ENCODE measurements at places on chromosomes 13 and 19.

DNA sequence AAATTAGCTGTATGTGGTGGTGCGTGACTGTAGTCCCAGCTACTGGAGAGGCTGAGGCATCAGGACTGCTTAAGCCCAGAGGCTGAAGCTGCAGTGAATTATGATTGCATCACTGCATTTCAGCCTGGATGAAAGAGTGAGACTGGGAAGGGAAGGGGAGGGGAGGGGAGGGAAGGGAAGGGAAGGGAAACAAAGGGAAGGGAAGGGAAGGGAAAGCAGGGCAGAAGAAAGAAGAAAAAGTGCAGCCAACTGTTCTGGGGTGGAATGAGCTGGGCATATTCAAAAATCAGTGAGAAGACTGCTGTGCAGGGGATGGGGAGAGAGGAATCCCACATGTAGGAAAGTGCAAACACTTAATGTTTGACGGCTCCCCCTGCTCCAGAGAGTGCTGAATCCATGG is 905.5 kb downstream of the UQCRFS1 start:
- no peak for DNase-seq

DNA sequence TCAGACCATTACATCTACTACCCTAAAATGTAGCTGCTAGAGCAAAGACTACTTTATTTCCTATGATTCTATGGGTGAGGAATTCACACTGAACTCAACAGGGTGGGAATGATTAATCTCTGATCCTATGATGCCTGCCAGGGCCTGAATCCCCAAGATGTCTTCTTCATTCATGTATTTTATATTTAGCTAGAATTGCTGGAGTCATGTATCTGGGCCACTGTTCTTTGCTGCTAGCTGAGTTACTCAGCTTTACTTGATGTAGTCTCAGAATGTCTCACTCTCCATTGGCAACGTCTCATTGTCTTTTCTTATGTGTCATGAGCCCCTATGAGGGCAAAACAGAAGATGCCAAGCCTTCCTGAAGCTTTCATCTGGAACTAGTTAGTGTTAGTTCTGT is 21.1 kb downstream of the ZNF582 start:
- peak; percentile 42 for DNase-seq

- no peak for DNase-seq
Observed at GRCh38 chr19:14848822-14849221, at the start of gene OR7A10. OR7A10 (minus strand) TSS chr19:14848922; CDS start chr19:14841877, 7,045 bp downstream.

- DNase-seq: no peak
Observed at GRCh38 chr19:16127776-16128371, 15.6 kb upstream of the HSH2D start.

- no peak for DNase-seq
Observed at GRCh38 chr19:38941979-38942378, 11.2 kb downstream of the MRPS12 start.

DNA sequence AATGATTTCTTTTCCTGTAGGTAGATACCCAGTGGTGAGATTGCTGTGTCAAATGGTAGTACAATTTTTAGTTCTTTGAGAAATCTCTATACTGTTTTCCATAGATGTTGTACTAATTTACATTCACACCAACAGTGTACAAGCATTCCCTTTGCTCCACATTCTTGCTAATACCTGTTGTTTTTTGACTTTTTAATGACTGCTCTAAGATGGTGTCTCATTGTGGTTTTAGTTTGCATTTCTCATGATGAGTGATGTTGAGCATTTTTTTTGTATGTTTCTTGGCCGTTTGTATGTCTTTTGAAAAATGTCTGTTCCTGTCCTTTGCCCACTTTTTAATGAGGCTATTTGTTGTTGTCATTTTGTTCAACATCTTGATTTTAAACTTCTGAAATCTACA is 103.3 kb downstream of the DGKH start:
- DNase-seq: no peak

- peak; percentile 30 for DNase-seq
Observed at GRCh38 chr19:14073925-14074838, 1.6 kb downstream of the MISP3 start.

- no peak for DNase-seq
Observed at GRCh38 chr19:32349051-32349450, 3.6 kb downstream of the ZNF507 start.

GRCh38 chr13:27667946-27668345 is 46.3 kb downstream of the POLR1D start:
- no peak for DNase-seq

- peak; percentile 35 for DNase-seq
Observed at GRCh38 chr19:54390942-54391577, 24.2 kb upstream of the TTYH1 start.

DNA sequence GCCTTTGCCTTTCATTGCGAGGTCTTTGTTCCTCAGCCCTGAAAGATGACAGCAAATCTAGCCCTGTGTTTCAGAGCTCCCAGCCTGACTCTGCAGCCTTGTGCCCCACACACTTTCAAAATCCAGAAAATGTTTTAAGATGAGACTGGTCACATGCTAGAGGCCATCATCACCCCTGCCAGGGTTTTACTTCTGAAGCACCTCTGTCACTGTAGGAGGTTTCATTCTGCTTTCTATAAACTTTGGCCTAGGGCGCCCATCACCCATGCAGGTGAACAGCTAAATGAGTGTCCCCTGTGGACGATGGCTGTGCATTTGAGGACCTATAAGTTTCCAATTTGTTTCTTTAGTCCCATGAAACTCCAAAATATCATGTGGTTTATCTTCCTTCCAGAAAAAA is 574.2 kb downstream of the MYO16 start:
- DNase-seq: no peak

DNA sequence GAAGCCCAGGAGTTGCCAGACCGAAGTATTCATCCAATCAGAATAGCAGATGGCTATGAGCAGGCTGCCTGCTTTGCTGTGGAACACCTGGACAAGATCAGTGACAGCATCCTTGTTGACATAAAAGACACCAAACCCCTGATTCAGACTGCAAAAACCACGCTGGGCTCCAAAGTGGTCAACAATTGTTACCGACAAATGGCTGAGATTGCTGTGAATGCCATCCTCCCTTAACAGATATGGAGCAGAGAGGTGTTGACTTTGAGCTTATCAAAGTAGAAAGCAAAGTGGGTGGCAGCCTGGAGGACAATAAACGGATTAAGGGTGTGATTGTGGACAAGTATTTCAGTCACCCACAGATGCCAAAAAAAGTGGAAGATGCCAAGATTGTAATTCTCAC is 250.3 kb upstream of the OBI1 start:
- no peak for DNase-seq

GRCh38 chr19:36245210-36246005 is 30.5 kb downstream of the ZNF146 start:
- no peak for DNase-seq

- peak; percentile 45 for DNase-seq
Observed at GRCh38 chr19:3108775-3109174, 14.6 kb downstream of the GNA11 start.

DNA sequence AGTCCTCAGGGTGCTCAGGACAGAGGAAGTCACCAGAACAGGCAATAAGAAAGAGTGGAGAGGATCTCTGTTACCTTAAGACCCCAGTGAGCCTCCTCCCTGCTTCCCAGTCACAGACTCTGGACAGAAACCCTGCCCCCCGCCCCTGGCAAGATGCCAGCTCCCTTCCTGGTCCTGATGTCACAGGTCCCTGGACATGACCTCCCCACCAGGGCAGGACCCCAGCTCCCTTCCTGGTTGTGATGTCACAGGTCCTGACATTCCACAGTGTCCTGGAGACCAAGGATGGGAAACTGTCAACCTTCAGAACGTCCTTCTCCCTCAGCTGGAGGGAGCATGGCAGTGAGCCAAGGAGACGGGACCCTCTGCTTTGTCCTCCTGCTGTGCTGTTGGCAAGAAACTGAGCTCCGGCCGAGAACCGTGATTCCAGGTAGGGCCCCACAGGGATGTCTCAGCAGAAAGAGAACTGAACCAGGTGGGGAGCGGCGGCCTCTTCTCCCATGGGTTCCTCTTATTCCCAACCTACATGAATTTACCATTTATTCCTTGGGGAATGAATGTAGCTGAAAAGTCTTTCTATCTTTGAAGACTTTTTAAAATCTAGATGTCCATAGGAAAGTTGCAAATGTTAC is at the start of gene SPACA7:
SPACA7 (plus strand) TSS at position 306 of the 632 bp plus-strand sequence; CDS start at position 337, 31 bp downstream.
- DNase-seq: no peak

- DNase-seq: no peak
Observed at GRCh38 chr19:35077411-35078223, 36.1 kb downstream of the HPN start.

- no peak for DNase-seq
Observed at GRCh38 chr13:77580748-77581147, 45.2 kb downstream of the SCEL start.

GRCh38 chr13:64697226-64697625 is 2532.9 kb downstream of the PCDH9 start:
- no peak for DNase-seq

DNA sequence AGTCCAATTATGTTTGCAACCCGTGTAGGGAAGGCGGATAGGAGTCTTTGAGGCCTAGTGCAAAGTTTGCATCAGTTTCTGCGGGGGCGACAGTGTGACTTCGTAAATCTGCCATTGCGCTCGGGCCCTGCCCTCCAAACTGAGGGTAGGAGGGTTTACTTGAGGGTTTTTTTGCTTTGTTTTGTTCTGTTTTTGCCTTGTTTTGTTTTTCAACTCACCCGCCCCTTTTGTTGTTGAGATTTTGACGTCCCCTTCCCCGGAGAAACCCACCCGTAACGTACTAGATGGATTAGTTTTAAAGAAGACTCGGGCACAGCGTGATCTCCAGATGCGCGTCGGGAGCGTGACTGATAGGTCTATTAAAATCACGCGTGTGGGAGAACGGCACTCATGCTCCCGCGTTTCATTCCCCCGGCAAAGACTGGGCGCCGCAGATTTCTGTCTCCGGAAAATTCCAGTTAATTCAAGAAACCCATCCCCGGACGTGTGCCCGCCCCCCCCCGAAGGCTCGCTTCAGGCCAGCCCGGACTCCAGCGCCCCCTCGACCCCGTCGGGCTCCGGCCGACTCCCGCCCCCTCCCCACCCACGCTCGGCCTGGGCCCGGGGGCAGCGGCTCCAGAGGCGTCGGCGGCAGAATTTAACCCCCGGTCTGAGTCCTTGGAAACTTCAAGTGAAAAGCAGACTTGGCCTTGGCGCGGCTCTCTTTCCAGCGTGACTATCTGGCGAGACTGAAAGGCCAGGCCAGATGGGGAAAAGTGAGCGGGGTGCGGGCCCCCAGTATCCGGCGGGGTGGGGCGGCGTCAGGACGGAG is 5.0 kb downstream of the SOX1 start:
- DNase-seq: no peak

- no peak for DNase-seq
Observed at GRCh38 chr13:28582225-28582891, 76.6 kb upstream of the POMP start.

GRCh38 chr19:45804959-45805230 is 10.2 kb downstream of the RSPH6A start:
- DNase-seq: no peak

DNA sequence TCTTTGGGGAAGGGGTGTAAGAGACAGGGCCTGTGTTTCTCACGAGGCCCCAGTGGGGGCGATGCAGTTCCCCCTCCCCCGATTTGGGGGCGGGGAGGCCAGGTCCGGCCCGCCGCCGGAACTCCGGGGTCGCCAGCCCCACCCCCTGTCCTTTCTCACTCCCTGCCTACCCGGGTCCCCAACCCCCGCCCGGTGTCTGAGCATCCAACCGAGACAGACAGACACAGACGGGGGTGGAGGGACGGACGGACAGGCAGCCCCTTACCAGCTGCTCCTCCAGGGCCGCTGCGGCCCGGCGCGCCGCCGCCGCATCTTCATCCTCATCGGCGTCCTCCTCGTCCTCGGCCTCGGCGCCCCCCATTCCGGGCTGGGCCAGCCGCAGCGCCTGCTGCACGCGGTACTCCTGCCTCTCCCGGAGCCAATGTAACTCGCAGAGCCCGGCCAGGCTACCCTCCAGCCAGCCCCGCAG is 397 bp downstream of the DACT3 start:
- DNase-seq: no peak

DNA sequence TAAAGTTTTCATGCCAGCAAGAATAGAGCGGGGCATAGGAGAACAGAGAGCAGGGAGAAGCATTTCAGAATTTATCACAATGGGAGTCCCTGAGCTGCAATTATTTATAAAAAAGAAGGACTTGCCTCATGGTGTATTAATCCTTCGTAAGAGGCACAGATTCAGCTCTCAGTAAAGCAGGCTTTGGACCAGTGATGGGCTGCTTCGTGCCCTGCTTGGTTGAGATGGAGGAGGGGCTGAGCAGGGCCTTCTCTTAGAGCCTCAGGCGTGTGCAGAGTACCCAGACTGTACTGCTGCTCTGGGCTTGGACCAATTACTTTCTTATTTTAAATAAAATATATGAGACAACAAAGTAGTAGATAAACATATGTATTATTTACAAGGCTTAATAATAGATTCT is 265.7 kb upstream of the SLC10A2 start:
- DNase-seq: no peak
